ENCODE measurements at places on chromosomes 16 and 17.

DNA sequence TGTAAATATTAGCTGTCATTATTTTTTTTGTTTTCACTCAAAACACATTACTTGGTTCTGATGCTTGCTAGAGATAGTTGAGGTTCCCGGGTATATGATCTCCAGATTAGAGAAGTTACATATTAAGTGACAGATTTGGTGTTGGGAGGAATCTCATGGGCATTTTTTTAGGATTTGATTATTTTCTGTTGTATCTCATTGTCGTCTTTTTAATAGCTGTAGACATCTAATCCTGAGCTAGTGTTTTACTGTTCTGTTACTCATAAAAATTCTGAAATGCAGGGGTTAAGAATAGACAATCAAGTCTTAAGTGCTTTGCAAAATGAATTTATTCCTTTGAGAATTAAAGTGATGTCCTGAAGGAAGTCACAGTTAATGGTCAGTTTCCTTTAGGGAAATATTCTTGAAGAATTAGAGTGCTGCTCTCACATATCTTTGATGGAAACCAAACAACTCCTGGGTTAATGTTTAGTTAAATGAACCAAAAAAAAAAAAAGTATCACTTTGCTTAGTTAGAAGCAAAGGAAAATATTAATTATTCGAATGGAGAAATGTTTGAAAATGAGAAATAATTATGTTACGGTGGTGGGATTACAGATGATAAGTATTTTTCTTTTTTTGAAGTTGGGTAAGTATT is 251.7 kb upstream of the CACNG5 start:
- no peak overlapping the region for H3K4me3 ChIP-seq
- H3K27ac ChIP-seq = peak overlapping the region; percentile 26
- peaks cover 3% of the 10 kb centered on the region for H3K36me3 ChIP-seq
- peaks cover 30% of the 10 kb centered on the region for H3K4me1 ChIP-seq
- DNase-seq = no peak

GRCh38 chr17:28180449-28180848 is 138.0 kb downstream of the NLK start:
- H3K36me3 ChIP-seq = peaks cover 17% of the 10 kb centered on the region
- peaks cover 3% of the 10 kb centered on the region for H3K4me1 ChIP-seq
- no peaks in the 10 kb centered on the region for H3K27me3 ChIP-seq

- peaks cover 53% of the 10 kb centered on the region for H3K36me3 ChIP-seq
- H3K27ac ChIP-seq = no peak overlapping the region
- H3K4me1 ChIP-seq = peaks cover 9% of the 10 kb centered on the region
- no peaks in the 10 kb centered on the region for H3K27me3 ChIP-seq
- H3K4me3 ChIP-seq = no peak overlapping the region
Measured at GRCh38 chr17:19673623-19674022, 25.1 kb downstream of the ALDH3A2 start.

- no peak overlapping the region for H3K4me3 ChIP-seq
- no peak for DNase-seq
- H3K36me3 ChIP-seq = no peaks in the 10 kb centered on the region
- peaks cover 4% of the 10 kb centered on the region for H3K27me3 ChIP-seq
- no peaks in the 10 kb centered on the region for H3K4me1 ChIP-seq
Measured at GRCh38 chr17:13395346-13395745, 206.4 kb downstream of the HS3ST3A1 start.

DNA sequence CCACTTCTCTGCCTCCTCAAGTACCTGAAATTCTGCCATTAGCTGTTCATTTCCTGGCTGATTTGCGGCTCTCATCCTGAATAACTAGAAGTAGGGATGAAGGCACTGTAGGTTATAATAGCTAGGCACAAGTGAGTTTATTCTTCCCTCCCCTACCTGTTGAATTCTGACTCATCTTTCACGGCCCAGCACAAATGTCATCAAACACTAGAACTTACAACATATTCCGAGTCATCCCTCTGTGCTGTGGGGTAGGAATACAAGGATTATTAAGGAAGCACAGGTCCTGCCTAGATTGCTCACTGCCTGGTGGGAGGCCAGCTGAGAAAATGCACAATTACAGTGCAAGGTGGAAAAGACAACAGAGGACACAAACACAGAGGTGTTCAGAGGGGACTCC is 103.7 kb upstream of the ASIC2 start:
- H3K36me3 ChIP-seq = no peaks in the 10 kb centered on the region
- no peak for DNase-seq
- no peaks in the 10 kb centered on the region for H3K4me1 ChIP-seq
- H3K27me3 ChIP-seq = peaks cover 14% of the 10 kb centered on the region
- H3K27ac ChIP-seq = no peak overlapping the region

DNA sequence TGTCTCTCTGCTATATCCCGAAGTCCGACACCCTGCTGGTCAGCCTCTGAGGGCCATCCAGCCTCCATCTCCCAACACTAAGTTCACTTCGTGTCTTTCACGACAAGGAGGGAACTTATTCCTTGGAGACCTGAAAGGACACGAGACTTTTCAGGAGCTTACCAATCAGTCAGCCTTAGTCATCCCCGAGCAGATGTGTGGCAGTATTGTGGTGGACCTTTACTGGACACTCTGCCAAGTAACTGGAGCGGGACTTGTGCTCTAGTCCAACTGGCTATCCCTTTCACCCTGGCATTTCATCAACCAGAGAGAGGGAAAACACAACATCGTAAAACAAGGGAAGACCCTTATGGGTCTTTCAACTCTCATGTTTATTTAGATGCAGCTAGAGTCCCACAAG is 87.1 kb downstream of the EMP2 start:
- DNase-seq = no peak
- peaks cover 2% of the 10 kb centered on the region for H3K4me1 ChIP-seq
- no peak overlapping the region for H3K27ac ChIP-seq
- no peaks in the 10 kb centered on the region for H3K36me3 ChIP-seq
- H3K27me3 ChIP-seq = no peaks in the 10 kb centered on the region

DNA sequence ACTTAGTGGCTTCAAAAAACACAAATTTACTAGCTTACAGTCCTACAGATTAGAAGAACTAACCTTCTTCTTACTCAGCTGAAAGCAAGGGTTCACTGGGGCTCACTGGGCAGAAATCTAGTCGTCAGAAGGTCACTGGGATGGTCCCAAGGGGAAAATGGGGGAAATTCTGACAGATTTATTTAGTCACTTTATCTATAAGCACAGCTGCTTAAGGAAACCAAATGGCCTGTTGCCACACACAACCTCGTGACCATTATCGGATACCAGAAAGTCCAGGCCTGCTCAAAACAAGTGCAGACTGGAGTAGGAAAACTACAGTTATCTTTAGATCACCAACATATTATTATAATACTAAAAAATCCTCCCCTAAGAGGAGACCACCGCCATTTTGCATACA is 374.6 kb upstream of the ASIC2 start:
- H3K4me1 ChIP-seq = no peaks in the 10 kb centered on the region
- H3K27ac ChIP-seq = no peak overlapping the region
- H3K36me3 ChIP-seq = no peaks in the 10 kb centered on the region
- DNase-seq = no peak

DNA sequence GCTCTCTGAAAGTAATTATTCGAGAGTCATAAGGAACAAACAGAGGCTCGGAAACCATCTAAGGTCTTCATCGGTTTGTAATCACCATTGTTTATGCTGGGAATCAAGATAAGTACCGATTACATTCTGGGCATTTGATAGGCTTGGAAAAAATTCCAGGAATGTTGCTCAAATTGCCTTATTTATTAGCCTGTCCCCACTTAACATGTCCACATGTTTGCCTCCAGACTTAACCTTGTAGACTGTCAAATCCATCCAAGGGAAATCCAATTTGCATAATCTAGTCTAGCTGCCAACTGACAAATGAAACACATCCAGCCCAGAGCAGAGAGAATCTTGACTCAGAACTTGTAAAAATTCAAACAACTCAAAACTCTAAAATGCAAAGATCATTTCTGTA is 51.3 kb upstream of the TMC5 start:
- no peak overlapping the region for H3K27ac ChIP-seq
- H3K27me3 ChIP-seq = peaks cover 5% of the 10 kb centered on the region
- H3K4me3 ChIP-seq = no peak overlapping the region
- peaks cover 9% of the 10 kb centered on the region for H3K4me1 ChIP-seq
- no peaks in the 10 kb centered on the region for H3K36me3 ChIP-seq
- DNase-seq = no peak

DNA sequence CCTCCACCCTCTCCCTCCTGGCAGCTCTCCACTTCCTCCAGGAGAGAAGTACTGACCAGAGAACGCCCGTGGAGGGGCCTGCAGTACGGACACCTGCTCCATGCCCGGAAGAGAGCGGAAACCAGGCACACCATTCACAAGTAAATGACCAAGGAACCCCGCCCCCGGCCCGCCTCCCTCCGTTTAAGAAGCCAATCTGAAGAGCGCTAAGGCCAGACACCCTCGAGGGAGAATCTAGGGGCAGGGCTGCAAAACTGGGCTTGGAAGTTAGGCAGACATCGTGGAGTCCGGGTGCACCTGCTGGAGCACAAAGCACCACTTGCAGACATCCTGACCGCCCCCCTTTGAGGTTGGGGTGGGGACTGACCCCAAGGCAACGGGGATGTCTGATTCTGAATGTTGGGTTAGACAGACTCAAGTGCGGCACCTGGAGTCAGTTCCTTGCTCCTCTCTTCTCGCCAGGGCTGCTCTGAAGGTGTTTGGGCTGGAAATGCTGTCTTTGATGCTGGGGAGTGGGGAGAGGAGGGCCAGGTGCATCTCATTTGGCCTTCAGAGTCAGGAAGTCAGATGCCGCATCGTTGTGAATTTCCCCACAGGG is 964 bp upstream of the FAAP100 start:
- peak overlapping the region; percentile 93 for H3K27ac ChIP-seq
- no peaks in the 10 kb centered on the region for H3K27me3 ChIP-seq
- no peak for DNase-seq
- H3K4me3 ChIP-seq = peak overlapping the region; percentile 85
- peaks cover 15% of the 10 kb centered on the region for H3K4me1 ChIP-seq
- peaks cover 6% of the 10 kb centered on the region for H3K36me3 ChIP-seq

DNA sequence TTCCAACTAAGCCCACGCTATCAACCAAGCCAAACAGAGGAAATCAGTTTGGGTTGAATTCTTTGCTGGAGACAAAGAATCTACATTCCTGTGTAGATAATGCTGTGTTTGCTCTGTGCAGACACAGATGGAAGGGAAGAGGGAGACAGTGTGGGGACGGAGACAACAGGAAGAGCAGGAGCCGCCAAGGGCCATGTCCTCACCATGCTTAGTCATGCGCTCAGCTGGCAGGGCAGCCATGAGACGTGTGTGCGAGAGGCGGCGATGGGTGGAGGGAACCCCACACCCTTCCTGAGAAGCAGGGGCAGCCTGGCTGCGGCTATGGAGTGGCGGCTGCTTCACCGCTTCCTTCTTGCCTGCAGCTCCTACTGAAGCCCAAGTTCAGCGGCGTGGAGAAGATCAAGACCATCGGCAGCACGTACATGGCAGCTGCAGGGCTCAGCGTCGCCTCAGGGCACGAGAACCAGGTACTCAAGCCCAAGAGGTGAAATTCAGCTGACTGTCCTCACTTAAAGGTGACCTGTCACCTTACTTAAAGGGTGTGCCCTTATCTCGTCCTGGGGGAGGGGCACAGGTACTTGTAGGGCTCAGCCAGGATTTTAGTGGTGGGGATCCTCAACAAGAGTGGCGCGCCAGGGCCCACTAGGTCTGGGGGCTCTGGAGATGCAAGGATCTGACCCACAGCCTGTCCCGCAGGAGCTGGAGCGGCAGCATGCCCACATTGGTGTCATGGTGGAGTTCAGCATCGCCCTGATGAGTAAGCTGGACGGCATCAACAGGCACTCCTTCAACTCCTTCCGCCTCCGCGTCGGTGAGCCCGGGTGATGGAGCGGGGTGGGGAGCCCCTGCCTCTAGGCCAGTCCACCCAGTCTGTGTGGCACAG is 47.5 kb downstream of the ADCY7 start:
- H3K27ac ChIP-seq = peak overlapping the region; percentile 88
- H3K4me1 ChIP-seq = peaks cover 17% of the 10 kb centered on the region
- DNase-seq = no peak
- peaks cover 19% of the 10 kb centered on the region for H3K36me3 ChIP-seq
- H3K4me3 ChIP-seq = no peak overlapping the region

DNA sequence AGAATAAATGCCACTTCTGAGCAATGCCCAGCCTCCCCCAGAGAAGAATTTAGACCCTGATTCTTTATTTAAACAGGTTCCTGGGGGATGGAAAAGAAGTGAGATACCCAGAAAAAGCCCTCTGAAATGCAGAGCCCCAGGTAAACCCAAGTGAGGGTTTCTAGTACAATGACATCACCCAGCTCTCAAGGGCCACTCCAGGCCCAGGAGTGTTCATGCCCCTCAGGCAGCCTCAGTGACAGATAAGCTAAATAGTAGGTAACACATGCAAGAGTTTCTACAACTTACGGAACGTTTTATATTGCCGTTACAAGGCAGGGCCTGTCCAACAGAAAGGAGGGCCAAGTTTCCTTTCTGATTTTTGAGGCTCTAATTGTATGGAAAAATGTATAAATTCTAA is 683.7 kb upstream of the SALL1 start:
- no peak overlapping the region for H3K27ac ChIP-seq
- peaks cover 3% of the 10 kb centered on the region for H3K4me1 ChIP-seq
- no peaks in the 10 kb centered on the region for H3K36me3 ChIP-seq

DNA sequence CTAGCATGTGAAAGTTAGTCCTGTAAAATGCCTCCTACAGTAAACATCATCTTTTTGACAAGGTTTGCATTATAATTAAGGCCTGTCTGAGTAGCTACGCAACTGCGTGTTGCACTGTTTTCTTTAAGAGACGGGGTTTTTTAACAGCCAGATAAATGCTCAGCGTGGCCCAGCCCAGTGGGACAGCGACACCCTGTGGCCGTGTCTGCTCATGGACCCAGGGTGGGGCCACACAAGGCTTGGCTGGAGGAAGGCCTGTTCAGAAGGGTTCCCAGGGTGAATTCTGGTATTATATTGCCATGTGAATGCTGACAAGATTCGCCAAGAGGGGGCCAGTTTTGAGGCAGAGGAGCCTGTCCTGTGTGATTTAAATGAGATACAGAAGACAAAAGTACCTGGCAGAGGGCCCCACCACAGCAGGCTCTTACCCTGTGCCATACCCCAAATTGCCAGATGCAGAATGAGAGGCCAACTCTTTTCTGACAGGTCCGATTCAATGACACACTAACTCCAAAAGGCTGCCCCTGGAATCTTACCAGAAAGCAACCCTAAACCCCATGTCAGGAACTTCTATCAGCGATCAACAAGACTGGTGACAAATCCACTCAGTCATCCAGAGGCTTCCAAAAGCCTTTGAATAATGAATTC is 65.9 kb upstream of the IRX6 start:
- peak; percentile 38 for DNase-seq
- H3K27ac ChIP-seq = no peak overlapping the region
- H3K4me1 ChIP-seq = peaks cover 8% of the 10 kb centered on the region
- peaks cover 6% of the 10 kb centered on the region for H3K27me3 ChIP-seq

DNA sequence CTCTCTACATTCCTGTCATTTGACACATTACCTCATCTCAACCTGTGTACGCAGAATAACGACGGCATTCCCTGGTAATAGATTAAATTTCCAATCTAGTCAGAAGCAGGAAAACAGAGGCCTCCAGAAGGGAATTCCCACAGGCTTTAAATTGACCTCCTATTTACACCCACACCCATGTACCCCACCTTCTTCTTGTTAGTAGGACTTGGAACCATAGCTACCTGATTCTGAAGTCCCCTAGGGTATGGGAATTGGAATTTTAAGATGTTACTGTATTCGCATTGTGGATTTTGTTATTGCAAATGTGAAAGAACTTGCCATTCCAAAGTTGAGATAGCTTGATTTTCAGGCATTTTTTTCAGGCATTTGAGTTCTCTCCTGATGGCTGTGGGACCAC is 377.5 kb upstream of the DYNLRB2 start:
- no peak overlapping the region for H3K4me3 ChIP-seq
- no peak for DNase-seq
- H3K4me1 ChIP-seq = peaks cover 1% of the 10 kb centered on the region
